ENCODE measurements at places on chromosomes 11 and 22.

GRCh38 chr11:2812371-2812991 lies 73.1 kb downstream of the CDKN1C start:
- DNase-seq, result peak; percentile 50

GRCh38 chr11:107991868-107992414 lies 16.8 kb upstream of the CUL5 start:
- DNase-seq, result no peak

DNA sequence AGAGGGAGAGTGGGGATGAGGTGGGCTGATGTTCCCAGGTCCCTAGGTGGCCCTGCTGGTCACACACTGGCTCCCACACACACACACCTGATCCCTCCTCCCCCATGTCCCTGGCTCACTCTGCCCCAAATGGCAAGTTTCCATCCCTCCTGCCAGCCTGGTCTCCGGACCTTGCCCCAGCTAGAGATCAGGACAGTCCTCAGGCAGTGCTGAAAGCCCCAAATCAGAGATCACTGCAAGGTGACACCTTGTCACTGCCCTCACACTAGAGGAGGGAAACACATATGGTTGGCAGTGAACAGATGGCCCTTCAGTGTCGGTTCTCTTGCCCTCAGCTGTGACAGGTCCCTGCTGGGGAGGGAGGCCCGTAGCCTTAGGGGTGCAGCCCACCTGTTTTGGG lies 7.6 kb downstream of the TMPRSS5 start:
- no peak for DNase-seq

GRCh38 chr11:76391811-76392475 lies 10.8 kb downstream of the GVQW3 start:
- DNase-seq, result no peak

DNA sequence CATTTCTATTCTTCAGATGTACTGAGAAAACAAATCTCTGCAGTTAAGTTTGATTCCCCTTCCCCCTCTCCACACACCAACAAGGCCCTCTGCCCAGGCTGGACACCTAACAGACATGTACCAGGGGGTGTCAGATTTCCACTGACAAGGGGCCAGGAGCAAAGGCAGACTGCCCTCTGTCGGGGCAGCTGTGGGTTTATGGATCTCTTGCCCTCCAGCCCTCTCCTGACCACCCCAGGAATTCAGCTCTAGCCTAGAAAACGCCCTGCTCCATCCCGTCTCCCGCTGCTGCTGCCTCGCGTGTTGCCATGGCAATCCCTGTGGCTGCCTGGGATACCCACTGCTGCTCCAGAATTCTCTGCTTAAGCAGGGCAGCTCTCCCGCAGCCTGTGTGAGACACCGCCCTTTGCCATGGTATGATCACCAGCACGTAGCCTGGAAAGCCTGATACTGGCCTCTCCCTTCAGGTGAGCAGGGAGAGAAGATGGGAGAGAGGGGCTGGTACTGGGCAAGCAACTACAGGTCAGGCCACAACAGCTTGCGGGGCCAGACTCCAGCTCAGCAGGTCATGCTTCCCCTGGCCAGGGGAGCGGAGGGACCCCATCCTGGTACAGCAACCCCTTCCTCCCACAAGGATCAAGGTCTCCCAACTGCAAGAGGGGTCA lies 41.6 kb downstream of the BUD13 start:
- DNase-seq, result peak; percentile 16

DNA sequence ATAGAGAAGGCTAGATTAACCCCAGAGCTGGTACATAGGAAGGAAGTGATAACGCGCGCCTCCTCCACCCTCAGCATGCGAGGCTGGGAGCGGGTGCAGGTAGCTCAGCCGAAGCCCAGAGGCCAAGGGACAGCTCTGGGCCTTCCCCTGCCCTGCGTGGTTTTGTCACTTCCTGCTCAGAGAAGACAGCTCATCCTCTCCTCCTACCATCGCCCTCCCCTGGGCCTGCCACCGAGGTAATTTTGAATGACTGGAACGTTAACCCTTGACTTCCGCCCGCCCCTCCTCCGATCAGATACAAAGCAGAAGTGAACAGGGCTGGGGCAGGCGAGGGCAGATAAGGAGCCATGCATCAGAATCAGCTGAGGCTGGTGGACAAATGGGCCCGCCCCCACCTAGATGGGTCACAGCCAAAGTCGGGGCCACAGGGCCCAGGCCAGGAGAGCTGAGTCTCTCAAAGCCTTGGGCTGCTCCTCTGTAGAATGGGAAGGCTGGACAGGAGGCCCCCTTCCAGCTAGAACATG lies 1.6 kb downstream of the RAC2 start:
- DNase-seq, result peak; percentile 65
